Stimulated activated CD8-positive, alpha-beta memory T cell treated with anti-CD3 and anti-CD28 coated beads, Interleukin-15, amount 100 ng/mL, for 24 hours (primary cell): ENCODE measurements at places on chromosomes 3 and 15.

GRCh38 chr15:43251185-43251870, 15.4 kb downstream of the TGM5 start:
- DNase-seq, result no peak

DNA sequence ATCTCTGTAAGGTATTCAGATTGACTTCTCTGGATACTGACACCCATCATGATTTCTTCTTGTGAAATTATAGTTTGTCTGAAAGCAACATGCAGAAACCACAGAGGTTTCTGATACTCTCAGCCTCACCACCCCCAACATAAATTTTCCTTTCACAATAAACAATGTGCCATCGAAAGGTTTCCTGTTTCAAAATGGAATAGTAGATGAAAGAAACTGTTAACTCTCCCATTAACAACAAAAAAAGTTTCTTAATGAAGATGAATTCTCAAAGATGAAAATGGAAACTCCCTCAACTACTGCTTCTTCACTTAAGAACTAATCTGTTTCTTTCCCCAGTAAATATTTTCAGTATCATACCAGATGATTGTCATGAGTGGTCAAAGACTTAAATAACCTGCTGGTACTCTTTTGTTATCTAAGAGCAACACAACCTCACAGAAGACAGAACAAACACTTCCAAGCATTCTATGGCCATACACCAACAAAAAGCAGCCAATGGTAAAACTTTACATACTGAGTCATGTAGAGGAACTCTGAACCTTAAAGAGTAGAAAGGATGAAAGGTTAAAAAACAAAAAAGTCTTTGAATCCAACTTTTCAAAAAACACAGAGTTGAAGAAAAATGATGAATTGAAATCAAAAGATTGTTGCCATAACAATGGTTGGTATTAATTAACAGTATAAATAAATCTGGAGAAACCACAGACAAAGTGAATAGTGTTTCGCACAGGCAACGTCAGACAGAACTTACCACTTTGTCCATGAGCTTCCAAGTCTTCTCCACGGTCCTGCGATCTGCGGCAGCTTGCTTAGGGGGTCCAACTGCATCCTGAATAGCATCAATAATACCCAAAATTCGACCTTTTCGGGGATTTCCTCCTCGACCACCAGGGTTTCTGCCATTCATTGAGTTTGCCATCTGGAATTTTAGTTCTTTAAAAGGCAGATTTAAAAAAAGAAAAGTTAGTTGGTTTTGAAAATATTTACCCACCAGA, 1.9 kb downstream of the CBLB start:
- DNase-seq, result no peak

GRCh38 chr3:150293401-150294001, 114.6 kb upstream of the TSC22D2 start:
- no peak for DNase-seq

DNA sequence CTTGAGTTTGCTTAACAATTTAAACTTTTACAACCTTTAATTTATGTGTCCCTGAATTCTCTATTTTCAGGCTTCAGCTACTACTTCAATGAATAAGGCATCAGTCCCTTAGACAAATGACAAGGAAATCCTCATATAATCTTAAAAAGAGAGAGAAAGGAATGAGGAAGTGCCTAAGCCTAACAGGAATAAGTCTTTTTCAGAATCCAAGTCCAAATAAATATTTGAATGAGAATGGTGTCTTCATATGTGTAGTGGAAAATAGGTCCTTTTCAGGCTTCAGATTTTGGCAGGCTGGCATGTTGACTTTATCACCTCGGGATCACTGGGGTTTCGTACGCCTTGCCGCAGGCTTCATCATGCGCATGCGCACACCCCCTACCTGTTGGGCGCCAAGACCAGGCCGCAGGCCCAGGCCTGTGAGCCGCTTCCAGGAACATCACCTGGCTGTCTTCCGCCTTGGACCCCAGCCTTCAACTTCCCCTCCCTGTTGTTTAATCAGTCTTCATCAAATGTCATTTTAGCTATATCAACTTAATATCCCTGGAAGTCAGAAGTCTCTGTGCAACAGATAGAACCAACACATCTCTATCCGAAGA, 334.5 kb downstream of the SOX2 start:
- DNase-seq, result no peak

GRCh38 chr3:154598166-154598565, 168.2 kb upstream of the GPR149 start:
- DNase-seq, result no peak

DNA sequence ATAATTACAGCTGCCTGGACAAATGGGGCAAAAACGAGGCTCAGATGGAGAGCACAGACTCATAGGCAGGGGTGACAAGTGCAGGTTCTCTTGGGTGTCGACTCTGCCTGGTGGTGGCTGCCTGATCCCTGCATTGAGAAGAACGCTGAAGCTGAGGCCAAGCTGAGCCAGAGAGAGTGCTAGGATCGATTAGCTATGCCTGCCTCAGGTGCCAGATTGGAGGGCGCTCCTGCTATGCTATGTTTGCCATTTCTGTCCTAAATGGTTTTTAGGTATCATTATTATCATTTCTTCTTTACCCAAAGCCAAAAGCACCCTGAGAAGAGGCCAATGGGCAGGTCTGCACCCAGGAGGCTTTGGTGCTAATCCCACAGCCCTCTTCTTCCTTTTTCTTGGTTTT, 53.9 kb upstream of the SLC6A11 start:
- DNase-seq, result no peak

GRCh38 chr3:46276497-46277099, 34.3 kb downstream of the CCR3 start:
- DNase-seq, result peak; percentile 49

DNA sequence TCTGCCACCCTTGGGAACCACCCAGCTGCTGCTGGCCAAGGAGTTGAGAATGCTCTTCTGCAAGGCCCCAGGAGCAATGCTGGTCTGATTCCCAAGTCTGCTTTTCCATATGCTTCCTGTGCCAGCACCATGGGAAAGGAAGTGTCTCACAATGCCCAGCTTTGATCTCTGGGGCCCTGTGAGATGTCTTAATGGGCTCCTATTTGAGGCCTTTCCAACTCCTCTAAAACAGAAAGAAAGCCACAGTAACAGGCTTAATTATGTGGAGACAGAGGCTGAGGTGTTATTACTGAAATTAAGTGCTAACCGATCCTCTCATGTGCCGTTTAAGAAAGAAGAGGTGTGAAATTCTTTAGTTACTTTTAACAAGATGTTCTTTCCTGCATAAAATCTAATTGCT, 4.5 kb downstream of the EOGT start:
- no peak for DNase-seq

GRCh38 chr15:77568973-77569728, 63.6 kb downstream of the LINGO1 start:
- no peak for DNase-seq

- no peak for DNase-seq
Observed at GRCh38 chr15:39976291-39977274, 42.7 kb downstream of the EIF2AK4 start.

- no peak for DNase-seq
Observed at GRCh38 chr15:40439960-40440742, 602 bp upstream of the BAHD1 start.

- DNase-seq, result no peak
Observed at GRCh38 chr3:132317229-132317948, at the start of gene ACP3. Gene ACP3 (plus strand): TSS chr3:132317407. CDS start chr3:132317457, 50 bp downstream.

DNA sequence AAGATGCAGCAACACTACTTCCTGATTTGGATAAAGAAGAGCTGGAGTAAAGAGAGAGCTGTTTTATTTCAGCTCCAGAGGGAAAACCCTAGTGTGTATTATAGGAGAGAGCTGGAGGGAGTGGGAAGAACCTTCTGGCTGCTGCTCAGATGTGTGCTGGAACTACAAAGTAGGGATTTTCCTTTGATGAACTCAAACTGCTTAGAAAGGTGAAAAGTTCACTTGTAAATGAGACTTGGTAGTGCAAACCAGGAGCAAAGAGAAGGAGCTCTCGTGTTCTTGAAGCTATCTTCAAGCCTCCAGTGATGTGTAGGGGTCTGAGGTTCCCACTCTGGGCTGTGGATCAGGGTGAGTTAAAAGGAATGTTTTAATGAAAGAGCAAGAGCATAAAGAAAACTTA, 110.4 kb downstream of the EDEM1 start:
- no peak for DNase-seq

- DNase-seq, result no peak
Observed at GRCh38 chr3:145893331-145893730, 267.7 kb downstream of the PLOD2 start.

DNA sequence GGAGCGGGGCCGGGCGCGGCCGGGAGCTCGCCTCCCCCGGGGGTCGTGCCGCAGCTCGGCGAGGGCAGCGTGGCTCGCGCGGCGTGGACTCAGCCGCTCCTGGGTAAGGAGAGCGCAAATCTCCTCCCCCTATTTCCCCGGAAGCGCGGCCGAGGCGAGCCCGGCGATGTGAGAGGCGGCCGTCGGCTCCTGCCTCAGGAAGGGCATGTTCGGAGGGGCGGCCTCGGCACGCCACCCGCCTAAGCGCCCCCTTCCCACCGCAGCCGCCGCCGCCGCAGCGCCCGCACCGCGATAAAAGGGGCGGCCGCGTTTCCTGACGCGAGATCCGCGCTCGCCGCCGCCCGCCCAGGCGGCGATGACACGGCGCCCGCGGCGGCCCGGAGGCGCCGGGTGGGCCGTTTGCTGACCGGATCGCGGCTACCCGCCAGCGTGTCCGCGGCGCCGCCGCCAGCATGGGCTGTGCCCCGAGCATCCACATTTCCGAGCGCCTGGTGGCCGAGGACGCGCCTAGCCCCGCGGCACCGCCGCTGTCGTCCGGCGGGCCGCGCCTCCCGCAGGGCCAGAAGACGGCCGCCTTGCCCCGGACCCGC, at the start of gene PDE8A:
Gene PDE8A, plus strand, starts transcription at position 146 of the 590 bp plus-strand sequence. Its CDS starts 307 bp downstream, at position 453.
- DNase-seq, result no peak

DNA sequence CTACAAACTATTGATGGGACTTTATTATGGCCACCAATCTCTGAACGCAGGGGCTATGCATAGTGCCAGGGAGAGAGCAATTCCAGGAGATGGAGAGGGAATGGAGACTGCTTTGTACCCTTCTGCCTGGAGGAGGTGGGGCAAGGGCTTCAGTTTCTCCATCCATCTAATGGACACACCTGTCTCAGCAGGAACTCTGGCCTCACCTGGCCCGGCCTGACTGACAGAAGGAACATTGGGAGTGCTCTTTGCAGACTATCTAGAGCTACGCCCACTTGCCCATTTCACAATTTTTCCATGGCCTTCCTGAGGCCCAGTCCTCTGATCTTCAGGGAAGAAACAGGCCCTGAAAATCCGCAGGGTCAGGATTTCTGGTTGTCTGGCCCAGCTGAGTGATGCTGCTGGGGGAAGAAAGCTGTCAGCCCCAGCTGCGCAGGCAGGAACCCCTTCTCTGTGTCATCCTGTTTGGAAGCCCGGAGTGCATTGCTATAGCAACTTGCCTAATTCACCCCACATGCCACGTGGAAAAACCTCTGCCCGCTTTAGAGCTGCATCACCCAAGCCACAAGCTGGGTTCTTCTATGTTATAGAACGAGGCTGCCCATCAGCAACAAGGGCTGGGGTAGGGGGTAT, 6.4 kb downstream of the ITGA11 start:
- no peak for DNase-seq

DNA sequence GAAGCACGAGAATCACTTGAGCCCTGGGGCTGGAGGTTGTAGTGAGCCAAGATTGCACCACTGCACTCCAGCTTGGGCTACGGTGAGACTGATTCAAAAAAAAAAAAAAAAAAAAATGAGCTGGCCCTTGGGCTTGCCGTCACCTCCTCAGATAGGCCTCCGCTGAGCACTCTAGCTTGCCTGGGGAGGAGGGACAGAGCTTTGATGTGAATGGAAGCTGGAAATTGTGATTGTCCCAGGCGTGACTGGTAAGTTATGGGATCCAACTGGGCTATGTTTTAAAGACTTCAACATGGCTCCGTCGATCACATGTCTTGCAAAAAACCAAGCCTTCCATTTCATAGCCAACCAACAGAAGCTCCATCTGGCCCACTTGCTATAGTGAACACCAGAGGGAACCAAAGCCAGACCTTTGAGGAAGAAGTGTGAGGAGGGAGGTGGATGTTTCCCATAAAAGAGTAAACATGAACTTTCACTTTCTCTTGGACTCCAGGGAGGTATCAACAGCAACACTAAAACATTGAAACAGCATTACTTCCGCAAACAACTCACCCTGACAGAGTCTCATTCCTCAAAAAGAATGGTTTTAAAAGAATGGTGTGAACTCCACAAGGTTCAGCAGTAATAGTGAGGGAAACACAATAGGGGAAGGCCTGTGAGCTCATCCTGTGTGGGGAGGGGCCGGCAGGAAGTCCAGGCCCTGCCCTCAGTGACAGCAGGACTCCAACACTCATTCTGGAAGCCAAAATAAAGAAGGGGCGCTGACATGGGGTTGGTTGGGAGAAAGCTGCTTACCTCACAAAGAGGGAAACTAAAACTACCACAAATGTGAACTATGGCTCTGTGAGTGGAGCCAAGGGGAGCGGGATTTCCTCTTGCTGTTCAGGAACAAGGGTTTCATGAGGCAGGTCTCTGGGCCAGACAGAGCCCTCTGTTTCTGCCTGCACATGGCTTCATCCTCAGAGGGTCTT, 59.2 kb upstream of the IL12A start:
- no peak for DNase-seq

GRCh38 chr15:63051156-63052066, 8.9 kb downstream of the TPM1 start:
- no peak for DNase-seq

- DNase-seq, result no peak
Observed at GRCh38 chr3:13507247-13507569, 27.1 kb downstream of the HDAC11 start.

DNA sequence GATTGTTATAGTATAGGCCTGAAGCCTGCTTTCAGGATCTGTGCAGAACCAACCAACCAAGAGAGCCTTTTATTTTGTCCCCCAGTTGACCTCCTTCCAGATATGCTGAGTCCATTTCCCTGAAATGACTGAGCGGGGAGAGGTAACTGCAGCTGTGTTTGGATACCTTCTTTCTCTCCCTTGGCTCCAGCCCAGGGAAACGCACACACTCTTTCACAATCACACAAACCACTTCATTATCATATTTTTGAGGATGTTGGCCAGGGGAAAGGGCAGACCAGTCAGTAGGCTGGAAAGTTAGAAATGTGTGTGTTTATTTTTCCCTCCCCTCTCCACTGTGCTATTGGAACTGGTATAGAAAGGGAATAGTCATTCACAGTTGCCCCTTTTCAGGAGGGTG, 417.7 kb upstream of the TBL1XR1 start:
- DNase-seq, result no peak

DNA sequence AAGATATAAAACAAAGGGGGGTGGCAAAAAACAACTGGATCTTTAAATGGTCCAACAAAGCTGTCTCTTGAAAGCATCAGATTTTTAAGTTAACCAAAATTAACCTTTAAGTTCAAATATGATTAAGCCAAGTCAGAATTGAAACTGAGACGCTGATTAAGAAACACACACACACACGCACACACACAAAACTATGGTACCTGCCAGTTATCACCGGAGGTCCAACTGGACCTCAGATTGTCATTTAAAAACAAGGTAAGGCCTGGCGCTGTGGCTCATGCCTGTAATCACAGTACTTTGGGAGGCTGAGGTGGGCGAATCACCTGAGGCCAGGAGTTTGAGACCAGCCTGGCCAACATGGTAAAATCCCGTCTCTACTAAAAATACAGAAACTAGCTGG, 10.4 kb downstream of the ARF4 start:
- DNase-seq, result no peak
